T-helper 9 cell (primary cell): ENCODE measurements at places on chromosomes 6 and 20.

GRCh38 chr6:44656691-44657090 lies 269.2 kb downstream of the CDC5L start:
- no peak for DNase-seq

DNA sequence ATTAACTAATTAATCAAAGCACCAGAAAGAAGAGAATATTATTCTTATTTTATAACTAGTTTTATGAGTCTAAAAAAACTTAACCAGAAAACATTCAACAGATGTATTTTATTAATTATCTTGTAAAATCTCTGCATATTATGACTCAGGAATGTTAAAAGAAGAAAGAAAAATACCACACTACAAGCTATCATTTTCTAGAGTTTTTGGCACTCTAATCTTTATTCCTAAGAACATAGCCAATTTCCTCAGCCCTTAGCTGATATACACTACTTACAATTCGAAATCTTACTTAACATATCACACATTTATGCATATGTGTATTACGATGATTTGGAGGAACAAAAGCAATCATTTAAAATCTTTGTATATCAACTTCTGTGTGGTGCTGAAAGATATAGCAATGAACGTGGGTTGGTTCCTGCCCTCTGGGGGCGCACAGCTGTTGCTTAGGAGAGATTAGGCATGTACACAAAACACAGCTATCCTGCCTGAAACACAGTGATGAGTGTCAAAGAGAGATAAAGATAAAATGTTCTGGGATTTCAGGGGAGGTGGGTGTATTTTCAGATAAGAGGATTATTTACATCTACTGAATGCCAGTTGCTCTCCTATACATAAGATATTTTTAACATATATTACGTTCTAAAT lies 404.5 kb downstream of the SYNE1 start:
- DNase-seq: no peak

DNA sequence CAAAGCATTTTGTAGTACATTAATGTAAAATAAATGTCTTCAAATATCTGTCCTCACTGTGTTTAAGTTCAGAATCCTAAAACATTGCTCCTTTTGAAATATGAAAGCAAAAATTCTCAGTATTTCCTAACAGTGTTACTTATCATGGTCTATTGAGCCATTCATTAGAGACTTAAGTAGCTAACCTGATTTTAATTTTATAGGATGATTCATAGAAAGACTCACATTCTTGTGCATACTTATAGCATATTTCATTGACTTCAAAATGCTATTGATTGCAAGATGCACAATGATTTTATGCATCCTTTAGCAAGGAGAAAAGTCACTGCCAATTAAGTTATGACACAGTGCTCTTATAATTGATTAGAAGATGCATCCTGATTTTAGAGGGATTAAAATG lies 85.7 kb downstream of the HIVEP1 start:
- DNase-seq: no peak

- no peak for DNase-seq
Measured at GRCh38 chr20:20835897-20836296, 123.5 kb upstream of the RALGAPA2 start.

DNA sequence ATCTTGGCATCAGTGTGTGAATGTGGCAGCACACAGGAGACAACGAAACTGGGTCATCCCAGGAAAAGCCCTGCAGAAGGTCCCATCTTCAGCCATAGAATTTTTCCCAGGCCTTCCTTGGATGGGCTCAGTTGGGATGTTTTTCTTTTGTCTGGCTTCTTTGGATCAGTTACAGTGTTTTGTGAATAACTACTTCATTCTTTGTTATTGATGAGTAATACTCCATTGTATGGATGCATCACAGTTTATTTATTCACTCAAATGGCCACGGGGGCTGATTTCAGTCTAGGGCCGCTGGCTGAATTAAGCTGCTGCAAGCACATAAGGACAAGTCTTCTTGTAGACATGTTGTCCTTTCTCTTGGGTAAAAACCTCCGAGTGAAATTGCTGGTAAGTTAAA lies 81.3 kb upstream of the CD93 start:
- DNase-seq: no peak

GRCh38 chr6:18242062-18242851 lies 22.1 kb downstream of the DEK start:
- DNase-seq: no peak

DNA sequence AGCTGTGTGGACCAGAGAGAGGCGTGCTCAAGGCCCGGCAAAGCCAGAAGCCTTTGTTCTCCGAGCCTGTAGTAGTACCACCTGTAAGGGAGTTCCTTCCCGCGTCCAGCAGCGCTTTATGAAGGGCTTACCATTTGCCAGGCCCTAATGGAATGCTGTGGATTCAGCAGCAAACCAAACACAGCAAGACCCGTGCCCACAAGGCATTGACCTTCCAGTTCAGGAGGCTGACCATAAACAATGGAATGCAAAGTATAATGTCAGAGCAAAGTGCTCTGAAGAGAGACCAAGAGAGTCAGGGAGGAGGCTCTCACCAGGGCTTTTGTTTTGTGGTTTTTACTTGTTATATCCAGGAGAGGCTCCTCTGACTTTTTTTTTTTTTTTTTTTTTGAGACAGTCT lies 209.8 kb downstream of the ZMYND8 start:
- DNase-seq: no peak

GRCh38 chr6:109342911-109343310 lies 39.4 kb downstream of the CD164 start:
- no peak for DNase-seq

DNA sequence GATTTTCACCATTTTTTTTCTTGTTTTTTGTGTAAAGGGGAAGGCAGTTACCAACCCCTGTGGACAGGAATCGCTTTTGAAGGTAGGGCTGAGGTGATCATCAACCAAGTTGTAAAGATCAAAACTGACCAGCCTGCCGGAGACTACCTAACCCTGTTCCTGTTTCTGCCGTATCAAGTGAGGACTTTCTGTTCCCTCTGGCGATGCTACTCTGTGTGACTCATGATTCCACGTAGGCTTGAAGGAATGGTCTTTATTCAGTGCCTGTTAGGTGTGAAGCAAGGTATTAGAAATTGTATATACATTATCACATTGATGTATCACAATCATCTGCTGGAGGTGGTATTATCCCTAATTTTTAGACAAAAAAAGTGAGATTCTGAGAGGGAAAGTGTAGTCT lies 161.3 kb downstream of the SOX4 start:
- DNase-seq: no peak

DNA sequence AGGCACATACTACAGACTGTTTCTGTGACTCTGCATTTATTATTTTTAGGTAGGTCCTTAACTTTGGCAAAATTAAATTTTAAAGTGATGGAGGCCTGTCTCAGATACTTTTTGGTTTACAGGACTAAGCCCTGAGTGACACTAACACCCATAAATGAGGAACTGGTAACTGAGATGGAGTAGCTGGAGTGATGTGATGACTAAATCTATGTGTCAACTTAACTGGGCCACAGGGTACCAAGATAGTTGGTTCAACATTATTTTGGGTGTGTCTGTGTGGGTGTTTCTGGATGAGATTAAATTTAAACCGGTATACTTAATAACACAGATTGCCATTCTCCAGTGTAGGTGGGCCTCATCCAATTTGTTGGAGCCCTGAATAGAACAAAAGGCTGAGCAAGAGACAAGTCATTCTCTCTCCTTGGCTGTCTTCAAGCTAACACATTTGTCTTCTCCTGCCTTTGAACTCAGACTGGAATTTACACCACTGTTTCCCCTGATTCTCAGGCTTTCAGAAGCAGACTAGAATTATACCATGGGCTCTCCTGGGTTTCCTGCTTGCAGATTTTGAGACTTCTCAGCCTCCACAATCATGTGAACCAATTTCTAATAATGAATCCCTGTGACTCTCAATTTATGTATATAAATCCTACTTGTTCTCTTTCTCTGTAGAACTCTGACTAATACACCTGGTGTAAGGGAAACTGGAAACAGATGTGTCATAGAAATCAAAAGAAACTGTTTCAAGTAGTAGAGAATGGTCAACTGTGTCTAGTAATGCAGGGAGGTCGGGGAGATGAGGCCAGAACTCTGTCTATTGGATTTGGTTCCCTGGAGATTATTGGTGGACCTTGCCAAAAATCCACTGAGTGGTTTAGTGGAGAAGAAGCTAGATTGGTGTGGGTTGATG lies 579.2 kb downstream of the EPM2A start:
- no peak for DNase-seq

DNA sequence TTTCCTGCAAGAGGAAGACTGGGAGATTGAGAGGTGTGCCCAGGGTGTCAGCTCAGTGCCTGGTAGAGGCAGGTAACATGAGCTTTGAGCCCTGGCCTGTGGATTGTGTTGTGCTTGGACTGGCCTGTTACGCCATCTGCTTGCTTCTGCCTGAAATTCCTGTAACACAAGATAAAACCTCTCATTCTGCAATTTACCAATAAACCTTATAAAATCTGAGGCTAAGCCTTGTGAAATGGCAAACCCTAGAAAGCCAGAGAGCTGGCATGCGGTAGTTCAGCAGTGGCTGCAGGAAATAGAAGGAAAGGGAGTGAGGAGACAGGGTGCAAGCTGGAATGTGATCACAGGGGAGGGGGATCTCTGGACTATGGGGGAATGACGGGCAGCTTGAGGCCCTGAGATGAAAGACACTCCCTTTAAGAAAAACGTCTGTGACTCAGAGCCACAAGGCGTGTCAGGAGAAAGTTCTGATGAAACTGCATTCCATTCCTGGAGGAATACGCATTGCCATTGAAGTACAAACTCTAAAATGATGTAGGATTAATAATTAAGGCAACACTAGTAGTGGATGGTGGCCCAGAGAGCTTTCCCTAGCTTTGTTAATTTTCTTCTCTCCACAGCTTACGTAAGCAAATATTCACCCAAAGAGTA lies 26.3 kb upstream of the TFAP2A start:
- no peak for DNase-seq

GRCh38 chr6:137260217-137260616 lies 41.0 kb upstream of the IFNGR1 start:
- no peak for DNase-seq

- DNase-seq: no peak
Measured at GRCh38 chr20:11193241-11193640, 519.4 kb upstream of the JAG1 start.

- no peak for DNase-seq
Measured at GRCh38 chr6:167811442-167812087, 15.1 kb upstream of the AFDN start.

DNA sequence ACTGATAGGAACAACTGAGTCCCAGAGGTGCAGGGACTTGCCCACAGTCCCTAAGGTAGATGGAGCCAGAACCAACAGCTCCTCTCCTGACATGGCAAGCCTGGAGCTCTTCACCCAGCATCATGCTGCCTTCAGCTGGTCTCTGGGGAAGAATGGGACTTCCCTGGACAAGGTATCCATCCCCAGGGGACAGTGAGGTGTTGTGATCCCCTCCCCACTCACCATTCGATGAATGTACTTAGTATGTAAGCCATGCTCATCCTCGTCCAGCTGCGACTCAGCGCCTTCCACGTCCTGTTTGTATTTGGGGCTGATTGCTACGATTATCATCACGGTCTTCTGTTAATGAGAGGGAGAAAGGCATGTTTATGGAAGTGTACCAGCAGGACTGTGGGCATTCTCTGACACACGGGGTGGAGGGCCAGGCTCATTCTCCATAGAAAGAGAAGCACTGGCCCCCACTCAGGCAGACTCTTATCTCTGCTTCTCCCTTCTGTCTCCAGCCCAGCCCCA lies 39.4 kb downstream of the TRAF3IP2 start:
- no peak for DNase-seq

GRCh38 chr6:92109956-92110355 lies 1309.4 kb downstream of the EPHA7 start:
- DNase-seq: no peak

DNA sequence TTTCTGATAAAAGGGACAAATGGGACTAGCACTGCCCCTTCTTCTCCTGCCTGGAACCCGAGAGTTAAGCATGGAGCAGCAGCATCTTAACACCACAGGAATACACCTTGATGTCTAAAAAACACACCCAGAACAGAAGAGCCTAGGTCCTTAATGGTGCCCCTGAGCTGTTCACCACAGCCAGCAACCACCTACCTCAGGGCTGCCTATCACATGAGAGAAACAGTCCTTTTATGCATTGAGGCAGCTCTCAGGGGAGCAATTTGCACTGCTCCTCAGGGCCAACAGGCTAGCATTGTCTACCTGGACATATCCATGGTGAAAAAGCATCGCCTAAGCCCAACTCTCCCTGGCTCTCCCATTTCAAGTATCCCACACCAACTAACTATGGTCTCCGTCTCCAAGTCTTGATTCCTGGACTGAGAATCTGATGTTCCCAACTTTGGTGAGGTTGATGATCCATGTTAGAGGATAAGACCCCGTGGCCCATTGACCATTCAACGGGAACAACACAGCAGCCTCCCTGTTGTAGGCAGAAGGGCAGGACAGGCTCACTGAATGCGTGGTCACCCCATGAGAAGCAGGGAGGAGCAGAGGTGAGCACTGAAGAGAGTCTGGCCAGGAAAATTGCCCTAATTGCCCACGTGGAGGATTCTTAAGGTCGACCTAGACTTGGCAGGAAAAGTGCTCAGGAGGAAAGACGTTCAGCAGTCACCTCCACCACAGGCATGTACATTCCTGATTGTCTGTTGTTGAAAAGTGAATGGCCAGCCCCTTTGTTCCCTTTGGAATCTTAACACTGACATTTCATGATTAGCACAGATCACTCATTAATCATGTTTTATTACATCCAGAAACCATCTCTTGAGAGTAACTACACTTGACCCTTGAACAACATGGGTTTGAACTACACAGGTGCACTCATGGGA lies 4.2 kb upstream of the APMAP start:
- DNase-seq: no peak

DNA sequence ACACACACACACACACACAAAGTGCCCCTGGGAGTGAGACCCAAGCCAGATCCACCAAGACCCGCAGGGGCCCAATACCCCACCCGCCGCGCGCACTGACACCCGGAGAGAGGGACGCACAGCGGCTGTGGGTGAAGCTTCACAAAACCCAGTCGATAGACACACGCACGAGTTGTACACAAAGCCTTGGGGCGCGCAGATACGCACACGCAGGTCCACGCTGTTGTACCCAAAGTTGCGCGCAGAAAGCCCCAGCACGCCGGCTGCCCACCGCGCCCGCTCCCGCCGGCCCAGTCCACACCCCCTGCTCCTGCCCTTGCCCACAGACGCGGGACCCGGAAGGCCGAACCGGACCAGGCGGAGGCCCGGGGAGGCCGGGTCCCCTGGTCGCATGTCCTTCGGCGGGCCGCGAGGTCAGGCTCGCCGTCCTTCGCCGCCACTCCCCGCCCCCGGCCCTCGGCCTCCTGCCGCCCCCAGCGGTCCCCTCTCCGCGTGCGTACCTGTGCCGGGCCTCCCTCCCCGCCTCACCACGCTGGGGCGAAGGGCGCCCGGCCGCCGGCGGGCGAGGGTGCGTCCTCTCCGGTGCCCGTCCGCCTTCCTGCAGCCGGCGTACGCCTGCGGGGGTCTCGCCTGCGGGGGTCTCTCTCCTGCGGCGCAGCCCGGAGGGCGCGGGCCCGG lies at the start of gene TMEM74B:
TSS of gene TMEM74B (minus strand) at position 344 of the 678 bp plus-strand sequence. CDS start 1,180 bp downstream, outside the sequence.
- no peak for DNase-seq

GRCh38 chr6:104789770-104790190 lies 69.9 kb downstream of the HACE1 start:
- DNase-seq: no peak
